ENCODE measurements at places on chromosomes 1 and 21.

DNA sequence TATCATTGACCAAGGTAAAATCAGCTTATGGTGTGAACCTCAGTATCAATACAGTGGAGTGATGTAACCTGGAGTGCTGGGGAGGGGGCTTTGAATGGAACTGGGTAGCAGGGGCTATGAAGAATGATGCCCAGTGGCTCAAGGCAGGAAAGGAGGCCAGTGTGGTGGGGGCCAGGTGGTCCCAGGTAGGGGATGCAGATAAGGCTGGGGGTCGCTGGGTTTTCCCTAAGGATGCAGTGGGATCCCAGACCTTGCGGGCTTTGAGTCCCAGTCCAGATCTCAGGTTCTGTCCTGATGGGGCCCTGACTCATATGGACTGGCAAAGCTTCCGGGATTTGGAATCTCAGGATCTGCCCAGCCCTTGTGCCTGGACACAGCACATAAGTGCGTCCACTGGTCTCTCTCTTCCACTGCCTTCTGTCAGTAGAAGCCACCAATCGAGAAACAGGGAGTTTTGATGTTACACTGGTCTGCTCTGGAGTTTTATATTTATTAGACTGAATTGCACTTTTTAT lies 52.0 kb downstream of the S100B start:
- DNase-seq, result no peak

- DNase-seq, result peak; percentile 82
Measured at GRCh38 chr1:202283991-202284390, 57.7 kb downstream of the UBE2T start.

GRCh38 chr1:221431068-221431651 lies 310.7 kb downstream of the DUSP10 start:
- DNase-seq, result peak; percentile 37

- no peak for DNase-seq
Measured at GRCh38 chr1:65458730-65459396, 38.4 kb downstream of the LEPR start.

GRCh38 chr1:201761178-201761577 lies 67.8 kb upstream of the IPO9 start:
- DNase-seq, result peak; percentile 63

DNA sequence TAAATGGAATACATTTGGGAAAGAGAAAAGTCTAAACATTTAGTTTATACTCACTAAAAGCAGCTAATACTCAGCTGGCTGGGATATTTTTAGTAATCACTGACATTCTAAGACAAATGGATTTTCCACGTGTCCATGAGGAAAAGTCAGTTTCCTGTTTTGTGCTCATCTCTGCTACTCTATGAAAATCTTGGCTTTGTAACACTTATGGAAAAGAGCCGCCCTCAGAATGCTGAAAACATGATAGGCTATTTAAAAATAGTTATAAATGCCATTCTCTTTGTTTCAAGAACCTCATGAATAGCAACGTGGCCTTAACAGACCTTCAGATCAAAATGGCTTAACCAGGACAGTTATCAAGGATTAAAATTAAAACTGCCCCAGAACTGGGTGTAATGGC lies 29.9 kb downstream of the MRAP start:
- peak; percentile 77 for DNase-seq

- no peak for DNase-seq
Measured at GRCh38 chr1:34923490-34923889, 6.0 kb downstream of the DLGAP3 start.

GRCh38 chr1:60483509-60483908 lies 409.9 kb upstream of the C1orf87 start:
- DNase-seq, result no peak

Measured in fibroblast of skin of right biceps (primary cell).